ENCODE measurements at places on chromosomes 13 and 19.

DNA sequence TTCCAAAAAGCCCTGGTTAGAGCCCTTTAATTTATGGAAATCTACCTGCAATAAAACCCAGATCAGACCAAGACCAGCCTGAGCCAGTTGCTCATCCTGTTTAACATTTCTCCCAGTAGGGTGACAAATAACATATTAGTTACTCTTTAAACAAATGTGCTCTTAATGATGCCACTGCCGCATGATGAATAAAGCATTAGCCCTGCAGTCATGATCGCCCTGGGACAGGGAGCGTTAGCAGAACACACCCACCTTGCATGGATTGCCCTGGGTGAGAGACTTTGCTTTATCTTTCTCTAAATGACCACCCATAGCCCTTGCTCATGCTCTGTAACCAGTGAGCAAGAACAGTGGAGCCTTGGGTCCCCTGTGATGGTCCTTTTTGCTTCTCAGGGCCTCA is 362.4 kb downstream of the ENOX1 start:
- DNase-seq = no peak

DNA sequence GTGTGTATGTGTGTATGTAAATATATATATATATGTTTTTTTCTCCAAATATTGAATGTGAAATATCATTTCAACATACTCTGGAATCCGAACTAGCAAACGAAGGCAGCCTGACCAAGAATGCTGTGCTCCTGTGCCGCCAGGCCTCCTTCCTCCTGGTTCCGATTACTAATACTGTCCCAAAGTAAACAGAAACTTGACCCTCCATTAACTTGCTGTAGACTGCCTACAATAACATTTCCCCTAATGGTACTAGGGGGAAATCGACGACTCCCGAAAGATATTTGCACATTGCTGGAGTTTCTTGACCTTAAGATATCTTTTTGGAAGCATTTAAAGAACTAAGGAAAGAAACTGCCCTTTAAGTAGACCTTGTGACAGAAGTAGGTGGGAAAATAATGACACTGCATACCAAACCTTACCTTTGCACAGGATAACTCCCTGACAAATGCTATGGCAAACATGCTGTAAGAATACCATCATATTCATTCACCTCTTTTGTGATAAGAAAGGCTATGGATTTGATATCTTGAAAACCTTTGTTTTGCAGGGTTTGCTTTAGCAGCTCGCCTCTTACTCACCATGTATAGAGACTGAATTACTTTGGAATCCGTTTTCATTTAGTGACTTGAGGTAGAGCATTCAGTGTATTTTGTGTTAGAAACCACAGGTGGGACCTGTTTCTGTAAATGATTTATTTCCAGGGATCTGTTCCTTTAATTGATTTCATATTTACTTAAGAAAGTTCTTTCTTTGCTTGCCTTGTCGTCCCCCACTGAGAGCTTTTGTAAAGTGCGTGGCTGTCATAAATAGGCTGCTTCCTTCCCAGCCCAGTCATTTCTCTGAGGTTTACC is 80.1 kb downstream of the KLF5 start:
- no peak for DNase-seq

DNA sequence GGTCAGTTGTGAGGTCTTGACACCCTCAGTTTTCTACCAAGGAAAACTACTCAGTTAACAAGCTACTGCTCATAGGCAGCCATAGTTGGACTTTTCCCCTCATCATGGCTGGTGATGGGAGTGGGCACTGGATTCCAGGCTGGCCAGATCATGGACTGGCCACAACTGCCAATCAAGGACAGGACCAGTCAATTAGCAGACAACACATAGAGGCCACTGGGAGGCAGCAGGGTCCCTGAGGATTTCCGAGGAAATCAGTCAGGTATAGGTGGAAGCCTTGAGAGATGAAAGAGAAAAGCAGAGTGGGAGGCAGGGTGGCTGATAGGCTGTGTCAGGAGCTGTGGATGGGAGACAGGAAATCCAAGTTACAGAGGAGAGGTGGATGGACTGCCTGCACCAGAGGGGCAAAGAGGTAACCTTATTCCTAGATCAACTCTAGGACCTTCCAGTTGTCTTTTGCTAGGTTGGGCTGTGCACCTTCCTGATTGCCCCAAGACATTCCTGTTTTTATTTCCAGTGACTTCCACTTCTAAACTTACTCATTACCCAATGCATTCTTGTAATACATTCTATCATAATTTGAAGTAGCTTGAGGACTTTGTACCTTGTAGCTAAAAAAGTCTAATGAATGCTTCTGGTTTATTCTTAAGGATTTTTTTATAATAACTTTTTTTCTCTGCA is 361.8 kb downstream of the KCNRG start:
- no peak for DNase-seq

DNA sequence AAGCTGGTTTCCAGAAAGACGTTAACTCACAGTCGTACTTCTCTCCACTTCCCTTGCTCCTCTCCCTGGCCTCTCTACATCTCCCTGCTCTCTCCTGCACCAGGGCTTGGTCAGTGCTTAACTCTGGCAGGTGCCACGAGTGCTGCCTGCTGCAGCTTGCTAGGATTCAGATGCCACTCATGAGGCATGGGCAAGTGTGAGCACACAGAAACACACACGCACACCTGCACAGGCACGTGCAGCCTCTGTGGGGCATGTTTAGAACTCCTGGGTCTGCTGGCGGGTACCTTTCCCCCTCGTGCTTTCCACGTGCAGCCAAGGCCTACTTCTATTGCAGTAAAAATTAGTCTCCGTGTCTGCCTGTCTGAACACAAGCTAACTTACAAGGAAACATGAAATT is 31.8 kb downstream of the SOX1 start:
- DNase-seq = no peak

DNA sequence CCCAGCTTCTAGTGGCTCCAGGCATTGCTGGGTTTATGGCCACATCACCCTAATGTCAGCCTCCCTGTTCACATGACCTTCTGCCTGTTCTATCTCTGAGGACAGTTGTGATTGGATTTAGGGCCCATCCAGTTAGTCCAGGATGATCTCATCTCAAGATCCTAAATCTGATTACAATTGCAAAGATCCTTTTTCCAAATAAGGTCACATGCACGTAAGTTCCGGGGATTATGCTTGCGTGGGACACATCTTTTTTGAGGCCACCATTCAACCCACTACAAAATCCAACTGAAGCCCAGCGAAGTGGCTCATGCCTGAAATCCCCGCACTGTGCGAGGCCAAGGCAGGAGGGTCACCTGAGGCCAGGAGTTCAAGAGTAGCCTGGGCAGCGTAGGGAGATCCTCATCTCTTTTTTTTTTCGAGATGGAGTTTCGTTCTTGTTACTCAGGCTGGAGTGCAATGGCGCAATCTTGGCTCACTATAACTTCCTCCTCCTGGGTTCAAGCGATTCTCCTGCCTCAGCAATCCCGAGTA is 12.3 kb downstream of the PLD3 start:
- DNase-seq = no peak

DNA sequence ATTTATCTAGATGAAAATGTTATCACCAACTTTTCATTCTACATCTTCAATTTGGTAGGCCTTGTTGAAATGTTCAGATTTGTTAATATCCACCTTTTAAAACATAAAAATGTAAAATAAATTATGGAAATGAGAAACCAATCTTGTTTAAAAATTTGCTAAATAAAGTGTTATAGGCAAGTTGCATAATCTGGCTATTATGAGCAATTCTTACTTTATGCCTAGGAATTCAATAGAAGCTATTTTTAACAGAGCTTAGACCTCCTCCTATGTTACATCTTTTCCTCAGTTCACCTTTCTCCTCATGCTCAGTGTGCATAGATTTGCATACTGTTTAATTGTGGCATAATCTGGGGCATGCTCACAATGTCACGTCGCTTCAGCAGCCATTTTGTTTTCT is 87.9 kb upstream of the POSTN start:
- DNase-seq = no peak

- no peak for DNase-seq
These were observed 402.7 kb downstream of the IRS2 start for GRCh38 chr13:109383683-109384082.

DNA sequence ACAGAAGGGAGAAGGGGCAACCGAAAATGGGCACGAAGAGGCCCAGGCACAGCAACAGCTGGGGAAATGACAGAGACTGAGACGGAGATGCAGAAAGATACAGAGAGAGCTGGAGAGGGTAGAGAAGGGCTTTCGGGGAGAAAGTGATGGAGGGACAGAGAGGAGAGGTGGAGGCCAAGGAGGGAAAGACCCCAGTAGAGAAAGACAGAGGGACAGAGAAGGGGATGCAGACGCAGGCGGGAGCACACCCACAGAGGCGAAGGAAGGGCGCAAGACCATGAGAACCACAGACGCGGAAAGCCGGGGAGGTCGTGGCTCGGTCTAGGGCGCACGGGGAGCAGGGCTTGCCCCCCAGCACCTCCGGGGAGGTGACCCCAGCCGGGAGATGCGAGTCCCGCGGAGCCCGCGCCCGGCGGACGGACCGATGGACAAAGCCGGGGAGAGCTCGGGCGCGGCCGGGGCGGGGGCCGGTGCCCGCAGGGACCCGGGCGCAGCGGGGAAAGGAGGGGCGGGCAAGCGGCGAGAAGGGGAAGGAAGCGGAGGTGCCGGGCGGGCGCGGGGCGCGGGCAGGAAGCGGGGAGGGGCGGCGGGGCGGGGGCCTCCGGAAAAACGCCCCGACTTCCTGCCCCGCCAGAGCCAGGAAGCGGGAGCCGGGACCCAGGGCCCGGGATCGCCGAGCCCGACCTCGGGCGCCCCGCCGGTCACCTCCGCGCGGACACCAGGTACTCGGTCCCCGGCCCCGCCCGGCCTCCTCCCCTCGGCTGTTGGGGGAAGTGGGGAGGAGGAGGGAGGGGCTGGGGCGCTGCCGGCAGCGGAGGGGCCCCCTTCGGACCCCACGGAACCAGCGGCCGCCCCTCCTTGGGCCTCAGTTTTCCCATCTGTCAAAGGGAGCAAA is at the start of gene ARHGEF1:
ARHGEF1 (plus strand) TSS at position 617 of the 895 bp plus-strand sequence. CDS start 4,899 bp downstream, outside the sequence.
- DNase-seq = peak; percentile 46

DNA sequence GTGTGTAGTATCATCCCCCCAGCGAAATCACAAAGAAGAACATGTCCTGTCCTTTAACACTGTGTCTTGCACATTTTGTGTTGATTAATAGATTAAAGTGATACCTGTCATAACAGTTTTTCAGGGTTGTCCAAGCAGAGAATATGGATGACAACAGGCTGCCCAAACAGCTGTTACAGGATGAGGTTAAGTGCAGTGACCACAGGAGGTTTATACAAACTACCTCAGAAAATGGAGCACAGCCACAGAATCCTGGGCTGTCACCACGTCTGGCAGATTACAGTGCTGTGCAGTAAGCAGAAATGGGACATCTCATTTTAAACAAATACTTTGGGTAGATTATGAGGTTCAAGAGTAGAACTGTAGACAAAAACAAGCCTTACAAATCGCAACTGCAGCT is 575.6 kb downstream of the DCT start:
- DNase-seq = no peak

GRCh38 chr13:23325191-23325590 is 108.3 kb downstream of the SACS start:
- DNase-seq = no peak

DNA sequence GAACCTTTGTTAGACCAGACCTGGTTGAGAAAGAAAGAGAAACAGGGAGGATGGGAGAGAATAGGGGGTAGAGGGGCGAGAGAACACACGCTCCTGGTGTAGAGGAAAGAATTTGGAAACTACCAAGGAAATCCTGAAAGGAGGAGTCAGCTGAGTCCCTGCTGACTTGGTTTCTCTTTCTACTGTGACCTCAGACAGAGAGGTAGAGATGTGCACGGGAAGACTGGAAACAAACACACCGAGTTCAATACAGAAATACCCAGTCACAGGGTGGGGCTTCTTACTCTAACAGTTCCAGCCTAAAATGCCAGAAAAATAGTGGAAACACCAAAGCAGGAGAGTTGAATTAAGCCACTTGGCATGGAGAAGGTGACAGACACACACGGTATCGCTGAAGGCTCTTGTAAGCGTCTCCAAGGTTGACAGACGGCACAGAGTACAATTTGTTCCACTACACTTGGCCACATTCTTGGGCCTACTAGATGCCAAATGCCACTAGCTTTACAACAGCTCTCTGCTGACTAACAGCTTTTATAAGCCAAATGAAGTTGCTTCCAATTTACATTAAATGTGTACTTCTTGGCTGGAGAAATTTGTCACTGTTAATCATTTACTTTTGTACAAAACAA is 28.1 kb downstream of the LATS2 start:
- no peak for DNase-seq

- DNase-seq = no peak
These were observed 13.5 kb upstream of the QTRT1 start for GRCh38 chr19:10687518-10688288.

DNA sequence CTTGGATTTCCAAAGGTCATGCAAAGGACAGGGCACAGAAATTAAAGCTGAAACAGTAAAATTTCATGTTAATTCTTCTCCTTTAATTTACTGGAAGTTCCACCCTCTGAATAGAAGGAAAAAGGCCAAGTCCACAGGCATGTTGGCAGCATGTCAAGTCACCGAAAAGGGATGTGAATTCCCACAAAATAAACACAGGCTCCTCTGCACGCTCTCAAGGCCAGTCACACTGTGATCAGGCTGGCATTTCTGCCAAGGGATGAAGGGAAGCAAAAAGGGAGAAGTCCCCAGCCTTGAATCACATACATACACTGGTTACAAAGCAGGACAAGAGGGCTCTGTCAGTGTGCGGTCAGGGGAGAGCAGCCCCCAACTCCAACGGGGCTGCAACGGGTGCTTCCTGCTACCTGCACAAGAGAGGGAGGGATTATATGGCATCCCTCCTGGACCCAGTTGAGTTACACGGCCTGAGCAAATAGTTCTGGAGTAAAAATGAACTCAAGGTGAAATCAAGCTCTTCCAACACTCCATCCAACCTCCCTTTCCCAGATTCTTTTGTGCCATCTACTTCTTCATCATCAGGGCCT is 6.9 kb downstream of the DCLK1 start:
- no peak for DNase-seq

- no peak for DNase-seq
These were observed 397.4 kb downstream of the FOXO1 start for GRCh38 chr13:40269086-40269485.

- DNase-seq = no peak
These were observed 73.1 kb downstream of the TNFSF13B start for GRCh38 chr13:108342369-108343289.

- DNase-seq = peak; percentile 66
These were observed 24.3 kb downstream of the NFILZ start for GRCh38 chr19:8654591-8655339.

DNA sequence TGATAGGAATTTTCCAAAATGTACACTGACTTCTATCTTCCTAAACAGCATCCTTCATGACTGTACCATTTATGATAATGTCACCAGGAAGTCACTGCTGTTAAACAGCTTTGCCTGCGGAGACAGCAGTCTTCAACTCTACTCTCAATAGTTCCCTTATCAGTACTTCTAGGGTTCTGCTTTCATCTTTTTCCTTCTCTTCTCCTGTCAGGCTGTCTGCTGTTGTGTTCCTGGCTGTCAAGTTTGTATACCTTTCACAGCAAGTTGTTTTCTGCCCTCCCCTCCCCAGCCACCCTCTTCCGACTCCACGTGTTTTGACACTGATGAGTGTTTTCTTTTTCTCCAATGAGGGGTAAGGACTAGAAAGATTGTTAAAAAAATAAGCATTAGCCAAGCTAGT is 2.2 kb downstream of the UPF3A start:
- no peak for DNase-seq

- DNase-seq = no peak
These were observed 122.3 kb downstream of the PCCA start for GRCh38 chr13:100211016-100211710.

All from activated T-cell treated with anti-CD3 and anti-CD28 coated beads for 4 hours (primary cell).